ENCODE measurements at places on chromosomes 3 and 15.
A peak's percentile ranks its signal among the peaks of the same experiment; 100 is the strongest.

DNA sequence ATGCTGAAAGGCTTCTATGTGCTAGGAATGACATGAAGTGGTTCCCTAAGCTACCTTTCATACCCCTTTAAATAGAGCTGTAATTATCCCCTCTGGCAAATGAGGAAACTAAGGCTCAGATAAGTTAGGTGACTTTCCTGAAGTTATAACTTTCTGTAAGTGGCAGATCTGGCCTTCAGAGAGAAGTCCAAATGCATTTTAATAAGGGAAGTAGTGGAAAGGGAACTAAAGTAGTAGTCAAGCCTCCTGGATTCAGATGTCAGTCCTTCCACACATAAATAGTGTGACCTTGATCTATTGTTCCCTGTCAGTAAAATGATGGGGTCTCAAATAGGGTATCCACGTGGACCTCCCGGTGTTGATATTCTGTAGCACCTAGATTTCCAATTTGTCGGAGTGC lies 277.7 kb downstream of the EDEM1 start:
- DNase-seq = no peak

- DNase-seq = no peak
These were observed 25.7 kb downstream of the RGMA start for GRCh38 chr15:93063262-93063671.

DNA sequence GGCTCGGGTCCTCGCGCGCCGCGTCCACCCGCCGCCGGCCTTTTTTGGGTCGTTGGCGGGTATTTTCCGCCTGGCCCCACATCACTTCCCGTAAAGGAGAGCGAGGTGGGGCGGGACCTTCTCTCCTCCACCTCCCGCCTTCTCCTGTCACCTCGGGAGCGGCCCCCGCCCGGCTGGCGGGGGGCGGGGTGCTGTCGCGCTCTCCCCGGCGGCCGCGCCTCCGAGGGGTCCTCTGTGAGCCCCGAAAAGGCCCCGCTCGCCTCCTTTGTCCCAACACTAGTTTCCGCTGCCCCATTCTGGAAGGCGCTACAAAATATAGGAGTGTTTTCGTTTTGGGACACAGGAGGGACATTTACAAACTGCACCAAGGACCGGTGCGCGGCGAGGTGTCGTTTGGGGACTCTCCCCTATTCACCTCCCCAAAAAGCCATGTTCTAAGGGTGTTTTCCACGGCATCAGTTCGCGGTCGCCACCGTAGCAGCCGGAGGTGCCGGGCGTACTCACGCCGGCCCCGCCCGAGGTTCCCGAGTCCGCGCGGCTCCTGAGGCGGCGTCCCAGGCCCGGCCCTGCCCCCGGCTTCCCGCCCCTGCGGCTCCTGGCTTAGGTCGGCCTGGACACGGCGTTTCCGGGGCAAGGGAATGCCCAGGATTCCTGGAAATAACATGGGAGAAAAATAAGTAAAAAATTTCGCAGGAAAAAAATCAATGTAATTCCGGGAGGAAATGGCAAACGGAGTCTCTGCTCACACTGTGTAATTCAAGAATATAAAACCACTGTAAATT lies at the start of gene RAB27A:
Gene RAB27A (minus strand): TSS at position 68 of the 782 bp plus-strand sequence. CDS start 54,879 bp downstream, outside the sequence.
- DNase-seq = peak; percentile 61

GRCh38 chr3:115975353-115975752 lies 352.0 kb downstream of the GAP43 start:
- peak; percentile 82 for DNase-seq

DNA sequence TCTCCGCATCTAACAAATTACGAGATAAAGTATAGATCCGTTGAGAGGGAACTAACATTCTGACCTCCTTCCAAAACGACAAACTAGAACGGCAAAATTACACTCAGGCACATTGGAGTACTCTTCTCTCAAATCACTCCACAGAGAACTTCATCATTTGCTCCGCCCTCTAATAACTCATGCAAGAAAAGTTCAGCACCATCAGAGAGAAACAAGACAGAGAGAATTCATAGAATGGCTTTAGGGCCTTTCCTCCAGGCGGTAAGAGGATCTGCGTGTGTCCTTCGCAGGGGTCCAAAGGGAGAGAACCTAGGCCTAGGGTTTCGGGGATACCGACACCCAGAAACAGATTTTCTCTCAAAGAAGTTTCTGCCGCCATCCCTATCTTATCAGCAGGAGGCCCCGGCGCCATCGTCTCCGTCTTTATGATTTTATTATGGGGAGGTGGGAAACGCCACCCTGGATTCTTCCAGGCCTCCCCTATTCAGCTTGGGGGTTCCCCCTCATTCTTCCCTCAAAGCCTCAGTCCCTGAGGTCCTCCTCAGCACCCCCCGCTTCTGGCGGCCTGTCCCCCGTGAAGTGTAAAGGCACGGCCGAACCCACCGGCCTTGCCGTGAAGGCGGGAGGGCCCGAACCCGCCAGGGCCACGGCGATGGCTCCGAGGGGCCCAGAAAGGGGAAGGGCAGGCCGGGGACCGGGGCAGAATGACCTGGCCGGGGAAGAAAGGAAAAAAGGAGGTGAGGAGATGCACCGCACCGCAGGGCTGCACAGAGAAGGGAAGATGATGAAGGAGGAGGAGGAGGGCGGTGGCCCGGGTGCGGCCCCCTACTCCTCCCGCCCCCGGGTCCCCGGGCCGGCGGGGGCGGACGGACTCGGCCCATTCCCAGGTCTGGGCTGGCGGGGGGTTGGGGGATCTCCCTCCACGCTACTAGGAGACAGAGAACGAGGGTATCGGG lies 768 bp downstream of the UBXN7 start:
- peak; percentile 79 for DNase-seq

GRCh38 chr3:30618526-30618925 lies 12.1 kb downstream of the TGFBR2 start:
- no peak for DNase-seq

Data from choroid plexus epithelial cell (primary cell).